Activated CD4-positive, alpha-beta T cell treated with anti-CD3 and anti-CD28 coated beads, Interleukin-2, amount 50 U/mL, for 48 hours (primary cell): ENCODE measurements at places on chromosomes 7 and 10.

- DNase-seq = no peak
Measured at GRCh38 chr10:80493522-80494051, 39.5 kb downstream of the TSPAN14 start.

GRCh38 chr10:86958116-86958900 is at the start of gene SNCG:
TSS of gene SNCG (plus strand) at chr10:86958599. CDS start at chr10:86958698, 99 bp downstream.
- no peak for DNase-seq

DNA sequence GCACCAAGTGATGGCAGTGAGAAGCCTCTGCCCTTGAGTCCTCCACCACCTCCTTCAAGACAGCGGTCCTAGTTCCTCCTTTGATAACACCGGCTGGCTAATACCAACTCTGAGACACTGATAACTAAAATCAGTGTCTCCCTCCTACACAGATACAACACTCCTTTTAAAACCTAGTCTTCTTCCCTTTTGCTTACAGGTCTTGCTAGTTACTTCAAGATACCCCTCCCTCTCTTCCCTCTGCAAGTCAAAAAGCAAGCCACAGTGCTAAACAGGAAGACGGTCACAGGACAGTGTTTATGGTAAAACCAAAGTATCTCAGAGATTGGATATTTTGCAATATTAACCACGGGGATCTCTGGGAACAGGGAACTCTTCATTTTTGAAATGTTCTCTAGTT is 4.6 kb downstream of the AKR1B1 start:
- DNase-seq = no peak

- no peak for DNase-seq
Measured at GRCh38 chr10:9437131-9437530, 1382.6 kb downstream of the GATA3 start.

- DNase-seq = peak; percentile 12
Measured at GRCh38 chr10:114045136-114046086, 1.7 kb downstream of the ADRB1 start.

DNA sequence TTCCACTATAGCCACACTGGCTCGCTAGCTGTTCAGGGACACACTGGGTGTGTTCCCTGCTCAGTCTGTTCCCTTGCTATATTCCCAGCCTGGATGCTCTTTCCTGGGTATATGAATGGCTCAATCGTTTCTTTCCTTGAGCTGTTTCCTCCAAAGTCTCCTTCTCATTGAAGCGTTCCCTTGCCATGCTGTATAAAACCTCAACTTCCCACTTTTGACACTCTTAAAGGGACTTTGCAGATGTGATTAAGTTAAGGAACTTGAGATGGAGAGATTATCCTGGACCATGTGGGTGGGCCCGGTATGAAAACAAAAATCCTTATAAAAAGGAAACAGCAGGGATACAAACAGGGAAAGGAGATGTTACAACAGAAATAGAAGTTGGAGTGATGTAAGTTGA is 973.1 kb downstream of the LRMDA start:
- DNase-seq = no peak

DNA sequence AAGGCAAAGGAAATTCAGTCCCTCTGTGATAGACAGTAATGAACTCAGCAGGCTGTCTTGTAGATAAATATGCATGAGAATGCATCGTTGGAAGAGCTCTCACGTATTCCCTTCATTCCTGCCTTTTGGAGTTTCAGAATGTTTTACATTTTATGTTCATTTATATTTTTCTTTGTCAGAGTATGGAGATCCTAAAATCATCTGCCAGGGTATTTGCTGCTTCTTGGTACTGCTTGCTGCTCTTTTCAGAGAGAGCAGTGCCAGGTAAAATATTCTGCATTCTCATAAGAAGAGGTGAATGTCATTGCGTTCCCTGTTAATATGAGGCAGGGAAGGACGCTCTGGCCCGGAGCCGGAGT is 290.2 kb downstream of the CCDC3 start:
- no peak for DNase-seq

DNA sequence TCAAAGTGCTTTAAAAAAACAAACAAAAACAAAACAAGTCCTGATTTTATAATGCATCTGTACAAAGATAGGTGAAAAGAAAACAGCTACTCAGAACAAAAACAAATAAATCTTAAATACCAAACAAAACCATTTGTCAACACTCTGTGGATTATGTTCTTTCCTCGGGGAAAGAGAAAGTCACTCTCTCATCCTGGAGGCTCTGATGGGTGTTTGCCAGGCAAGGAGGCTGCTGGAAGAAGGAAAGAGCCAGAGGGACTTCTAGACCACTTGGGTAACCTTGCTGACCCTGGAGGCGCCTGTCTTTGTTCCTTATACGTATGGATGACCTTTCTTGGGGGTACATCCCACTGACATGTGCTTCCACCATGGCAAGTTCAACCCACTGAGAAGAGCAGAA is 92.8 kb downstream of the ZRANB1 start:
- DNase-seq = no peak
